EL (cell line): ENCODE measurements at places on chromosomes 12 and 14.

DNA sequence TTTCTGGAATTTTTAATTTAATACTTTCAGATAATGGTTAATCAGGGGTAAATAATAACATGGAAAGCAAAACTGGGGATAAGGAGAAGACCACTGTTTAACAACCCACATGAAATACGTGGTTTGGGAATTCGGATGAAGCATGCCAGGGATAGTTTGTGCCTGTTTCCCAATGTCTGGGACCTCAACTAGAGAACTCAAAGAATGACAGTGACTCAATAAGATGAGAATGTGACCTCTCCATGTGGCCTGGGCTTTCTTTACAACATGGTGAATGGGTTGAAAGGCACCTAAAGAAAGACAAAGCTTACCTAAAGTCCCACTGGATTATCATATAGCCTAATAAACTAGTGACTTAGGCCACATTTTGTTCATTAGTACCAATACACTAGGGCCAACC is 460.3 kb upstream of the LRFN5 start:
- no peak for DNase-seq

- DNase-seq, result no peak
Measured at GRCh38 chr12:5661811-5662210, 229.9 kb downstream of the NTF3 start.

DNA sequence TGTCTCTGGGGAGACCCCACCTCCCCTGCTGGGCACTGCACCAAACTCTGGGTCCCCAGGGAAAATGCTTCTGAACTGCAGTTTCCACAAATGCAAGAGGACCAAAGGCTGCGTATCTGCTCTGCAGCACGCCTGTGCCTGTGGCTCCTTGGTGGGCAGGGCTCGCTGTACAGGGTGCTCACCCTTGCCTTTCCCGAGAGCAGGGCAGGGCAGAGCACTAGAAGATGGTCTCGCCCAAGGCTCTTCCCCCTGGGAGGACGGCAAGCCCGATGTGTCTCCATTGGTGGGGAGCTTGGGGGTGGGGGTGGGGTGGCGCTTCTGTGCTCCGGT is 175.3 kb upstream of the RTL1 start:
- no peak for DNase-seq

DNA sequence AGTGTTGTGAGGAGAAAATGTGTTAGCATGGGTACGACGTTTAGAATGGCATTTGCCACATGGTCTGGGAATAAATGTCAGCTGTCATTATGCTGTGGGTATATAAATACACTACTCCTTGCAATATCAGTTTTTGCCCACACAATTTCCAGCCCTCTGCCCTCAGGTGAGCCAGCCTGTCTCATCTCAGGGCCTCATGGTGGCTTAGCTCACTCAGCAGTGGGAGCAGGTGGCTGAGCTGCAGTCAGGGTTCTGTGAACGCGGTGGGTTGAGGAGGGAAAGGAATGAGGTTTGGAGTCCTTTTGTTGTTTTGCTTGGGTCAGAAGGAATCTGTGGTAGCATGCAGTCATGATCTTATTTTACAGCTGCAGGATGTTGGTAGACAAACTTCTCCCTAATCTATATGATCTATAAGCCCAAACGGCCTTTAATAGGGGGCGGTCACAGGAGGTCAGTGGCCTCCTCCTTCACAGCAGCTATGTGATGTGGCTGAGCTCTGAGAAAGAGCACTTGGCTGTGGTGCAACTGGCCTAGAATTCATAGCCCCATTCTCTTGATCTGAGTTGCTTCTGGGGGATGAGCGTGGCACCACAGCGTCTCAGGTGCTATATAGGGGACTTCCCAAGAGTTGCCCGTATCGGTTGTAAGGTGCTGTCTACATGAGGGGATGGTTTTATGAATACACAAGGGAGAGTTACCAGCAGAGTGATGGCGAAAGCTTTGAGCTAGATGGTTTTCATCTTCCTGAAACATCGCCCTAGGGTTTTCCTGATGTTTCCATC is 27.8 kb upstream of the KCNA5 start:
- no peak for DNase-seq

GRCh38 chr14:93954900-93955849 is 21.2 kb downstream of the ASB2 start:
- no peak for DNase-seq

DNA sequence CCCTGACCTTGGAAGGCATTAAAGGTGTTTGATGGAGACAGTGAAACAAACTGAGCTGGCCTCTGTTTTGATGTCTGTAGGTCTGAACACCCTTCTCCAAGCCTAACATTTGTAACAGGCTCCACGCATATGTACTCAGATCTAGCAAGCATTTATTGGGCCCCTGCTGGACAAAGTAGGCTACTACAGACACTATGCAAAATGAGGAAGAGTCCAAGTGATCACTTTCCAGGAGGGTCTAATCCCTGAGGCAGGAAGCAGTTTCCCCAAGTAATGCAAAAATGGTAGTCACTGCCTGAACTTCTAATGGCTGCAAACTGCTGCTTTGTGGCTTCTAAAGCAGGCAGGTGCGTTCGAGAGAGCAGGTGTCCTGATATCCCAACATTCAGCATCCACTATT is 405.8 kb downstream of the MED13L start:
- DNase-seq, result peak; percentile 35

DNA sequence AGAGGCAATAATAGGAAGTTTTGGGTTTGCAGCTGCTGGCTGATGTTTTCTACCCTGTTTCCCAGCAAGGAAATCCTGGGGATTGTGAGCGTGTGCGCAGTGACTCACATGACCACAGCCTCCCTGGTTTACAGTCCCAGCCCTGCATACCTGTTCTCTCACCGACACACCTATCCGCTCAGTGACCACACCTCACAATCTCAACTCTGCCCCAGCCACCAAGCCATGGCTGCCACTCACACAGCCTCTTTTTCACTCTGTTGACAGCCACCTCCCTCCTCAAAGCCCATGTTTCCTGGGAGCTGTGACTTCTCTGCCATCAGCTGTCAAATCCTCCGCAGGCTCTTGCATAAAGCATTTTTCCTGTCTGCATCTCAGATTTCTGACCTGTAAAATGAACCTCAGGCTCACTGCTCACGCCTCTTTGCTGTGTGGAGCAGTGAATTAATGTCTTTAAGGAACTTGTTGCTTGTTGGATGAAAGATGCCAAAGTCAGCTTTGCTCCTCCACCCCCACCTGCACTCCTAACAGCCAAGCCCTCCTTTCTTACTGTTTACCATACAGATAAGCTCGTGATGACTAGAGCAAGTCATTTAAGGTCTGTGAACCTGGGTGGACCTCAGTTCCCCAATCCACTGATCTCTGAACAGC is 43.5 kb downstream of the B4GALNT3 start:
- DNase-seq, result no peak
